Bone marrow (tissue), 2 donors: ENCODE measurements at places on chromosomes 1 and 21.
A peak's percentile ranks its signal among the peaks of the same experiment; 100 is the strongest.

DNA sequence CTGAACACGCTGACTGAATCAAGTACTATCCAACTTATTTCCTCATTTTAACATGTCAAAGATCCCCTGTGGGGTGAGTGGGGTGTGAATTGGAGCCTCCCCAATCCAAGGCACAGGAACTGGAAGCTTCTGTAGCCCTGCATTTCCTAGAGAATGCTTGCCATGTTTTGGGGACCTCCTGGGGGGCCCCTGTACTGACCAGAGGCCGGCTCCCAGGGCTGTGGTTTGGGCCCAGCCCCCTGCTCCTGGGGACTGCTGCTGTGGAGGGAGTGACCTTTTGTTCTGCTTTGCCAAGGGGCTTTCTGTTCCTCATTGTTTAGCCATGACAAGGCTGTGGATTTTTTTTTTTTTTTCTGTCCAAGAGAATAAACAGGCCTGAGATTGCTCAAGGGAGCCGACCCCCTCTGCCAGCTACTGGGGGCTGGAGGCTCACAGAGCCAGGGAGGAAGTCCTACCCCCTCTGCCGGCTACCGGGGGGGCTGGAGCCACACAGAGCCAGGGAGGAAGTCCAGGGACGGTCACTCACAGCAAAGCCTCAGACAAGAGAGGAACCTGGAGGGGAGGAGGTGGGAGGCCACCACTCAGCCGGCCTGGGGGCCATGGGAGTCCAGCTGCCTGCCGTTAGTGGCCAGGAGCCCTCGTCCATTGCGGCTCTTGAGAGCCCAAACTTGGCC lies 17.4 kb downstream of the TNFRSF1B start:
- DNase-seq, result peak; percentile 75

- DNase-seq, result no peak
Measured at GRCh38 chr1:6508154-6508815, 16.8 kb upstream of the PLEKHG5 start.

GRCh38 chr1:209023790-209024189 lies 559.7 kb upstream of the CAMK1G start:
- DNase-seq, result no peak

- no peak for DNase-seq
Measured at GRCh38 chr1:119822406-119822805, 11.1 kb upstream of the REG4 start.

DNA sequence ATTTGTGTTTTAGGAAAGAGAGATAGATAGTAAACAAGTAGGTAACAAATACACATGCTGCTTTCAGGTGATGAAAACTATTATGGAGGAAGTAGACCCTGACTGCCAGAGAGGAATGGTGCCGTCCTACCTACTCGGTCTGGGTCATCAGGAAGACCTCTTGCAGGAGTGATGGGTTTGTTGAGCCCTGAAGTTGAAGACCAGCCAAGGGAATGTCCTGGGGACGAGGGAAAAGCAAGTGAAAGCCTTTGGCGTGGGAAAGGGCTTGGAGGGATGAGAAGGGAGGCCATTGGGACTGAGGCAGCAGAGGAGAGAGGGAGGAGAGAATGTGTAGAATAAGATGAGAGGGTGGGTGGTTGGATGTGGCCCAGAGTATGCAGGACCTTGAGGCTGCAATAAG lies 379.5 kb upstream of the USP24 start:
- no peak for DNase-seq

DNA sequence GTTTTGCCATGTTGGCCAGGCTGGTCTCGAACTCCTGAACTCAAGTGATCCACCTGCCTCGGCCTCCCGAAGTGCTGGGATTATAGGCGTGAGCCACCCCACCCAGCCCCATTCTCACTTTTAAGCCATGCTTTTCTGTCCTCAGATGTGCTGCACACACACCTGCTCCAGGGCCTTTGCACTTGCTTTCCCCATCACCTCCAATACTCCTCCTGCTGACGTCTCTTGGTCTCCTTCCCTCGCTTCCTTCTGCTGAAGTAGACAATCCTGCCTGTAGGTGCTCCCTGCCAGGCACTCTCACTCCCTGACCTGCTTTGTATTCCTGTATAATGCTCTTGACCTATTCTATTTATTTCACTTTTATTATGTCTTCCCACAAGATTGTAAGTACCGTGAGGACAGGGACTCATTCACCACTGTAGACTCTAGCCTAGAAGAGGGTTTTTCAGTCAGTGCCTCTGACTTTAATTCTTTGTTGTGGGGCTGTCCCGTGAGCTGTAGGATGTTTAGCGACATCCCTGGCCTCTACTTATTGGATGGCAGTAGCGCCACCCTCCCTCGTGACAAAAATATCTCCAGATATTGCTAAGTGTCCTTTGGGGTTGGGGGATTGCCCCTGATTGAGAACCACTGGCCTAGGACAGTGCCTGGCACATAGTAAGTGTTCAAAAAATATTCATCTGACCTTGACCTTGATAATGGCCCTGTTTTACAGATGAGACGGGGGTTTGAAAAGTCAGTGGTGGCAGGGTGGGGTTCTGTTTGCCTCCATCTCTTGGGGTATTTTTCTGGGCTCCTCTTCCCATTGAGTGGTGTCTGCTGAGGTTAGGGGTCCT lies 4.6 kb downstream of the TNFRSF1B start:
- no peak for DNase-seq
